ENCODE measurements at places on chromosomes 6 and 20.

DNA sequence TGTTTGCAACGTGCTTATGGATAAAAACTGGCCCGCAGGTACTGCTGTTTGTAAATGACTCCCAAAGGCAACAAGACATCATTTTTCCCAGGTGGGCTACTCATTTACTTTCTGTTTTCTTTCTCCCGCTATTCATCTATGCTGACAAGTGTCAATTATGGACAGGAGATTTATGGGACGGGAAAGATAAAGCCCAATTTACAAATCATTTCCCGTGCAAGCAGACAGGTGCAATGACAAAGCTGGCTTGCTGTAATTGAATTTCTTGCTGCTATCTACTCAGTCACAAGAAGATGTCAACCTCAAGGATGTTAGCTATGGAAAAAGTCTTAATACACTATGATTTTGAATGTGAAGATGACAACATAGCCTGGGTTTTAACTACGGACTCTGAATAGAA is 125.5 kb downstream of the EPHA7 start:
- DNase-seq: no peak

DNA sequence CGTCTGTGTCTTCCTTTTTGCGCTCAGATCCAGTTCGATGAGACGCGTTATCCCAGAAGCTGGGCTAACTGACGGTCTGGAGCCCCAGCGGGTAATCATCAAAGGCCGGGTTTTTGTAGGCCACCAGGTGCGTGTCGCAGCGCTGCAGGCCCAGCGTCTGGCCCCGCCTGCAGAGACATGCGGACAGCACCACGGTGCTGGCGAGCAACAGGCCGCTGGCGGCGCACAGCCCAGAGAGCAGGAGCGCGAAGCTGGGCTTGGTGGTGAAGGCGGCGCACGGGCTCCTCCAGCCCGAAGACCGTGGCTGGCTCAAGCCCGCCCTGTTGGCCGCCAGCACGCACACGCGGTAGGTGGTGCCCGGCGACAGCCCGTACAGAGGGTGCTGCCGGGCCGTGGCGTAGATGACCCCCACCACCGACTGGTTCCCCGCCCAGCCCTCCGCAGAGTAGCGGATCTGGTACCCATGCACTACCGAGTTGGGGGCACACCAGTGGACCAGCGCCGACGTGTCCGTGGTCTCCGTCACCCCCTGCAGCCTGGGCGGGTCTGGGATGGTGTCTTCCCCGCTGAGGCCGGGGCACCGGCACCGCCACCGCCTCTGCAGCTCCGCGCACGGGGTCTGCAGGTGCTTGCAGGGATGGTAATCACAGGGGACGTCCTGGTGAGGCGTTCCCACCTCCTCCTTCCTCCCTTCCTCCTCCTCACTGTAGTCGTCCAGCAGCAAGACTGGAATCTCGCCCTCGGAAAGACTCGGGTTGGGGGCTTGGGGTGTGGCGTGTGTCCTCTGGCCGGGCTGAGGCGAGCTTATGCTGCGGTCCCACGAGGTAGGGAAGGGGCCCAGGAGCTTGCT is 12.7 kb downstream of the LRRN4 start:
- no peak for DNase-seq

GRCh38 chr6:26022132-26022472 is 59.5 kb downstream of the TRIM38 start:
- no peak for DNase-seq

DNA sequence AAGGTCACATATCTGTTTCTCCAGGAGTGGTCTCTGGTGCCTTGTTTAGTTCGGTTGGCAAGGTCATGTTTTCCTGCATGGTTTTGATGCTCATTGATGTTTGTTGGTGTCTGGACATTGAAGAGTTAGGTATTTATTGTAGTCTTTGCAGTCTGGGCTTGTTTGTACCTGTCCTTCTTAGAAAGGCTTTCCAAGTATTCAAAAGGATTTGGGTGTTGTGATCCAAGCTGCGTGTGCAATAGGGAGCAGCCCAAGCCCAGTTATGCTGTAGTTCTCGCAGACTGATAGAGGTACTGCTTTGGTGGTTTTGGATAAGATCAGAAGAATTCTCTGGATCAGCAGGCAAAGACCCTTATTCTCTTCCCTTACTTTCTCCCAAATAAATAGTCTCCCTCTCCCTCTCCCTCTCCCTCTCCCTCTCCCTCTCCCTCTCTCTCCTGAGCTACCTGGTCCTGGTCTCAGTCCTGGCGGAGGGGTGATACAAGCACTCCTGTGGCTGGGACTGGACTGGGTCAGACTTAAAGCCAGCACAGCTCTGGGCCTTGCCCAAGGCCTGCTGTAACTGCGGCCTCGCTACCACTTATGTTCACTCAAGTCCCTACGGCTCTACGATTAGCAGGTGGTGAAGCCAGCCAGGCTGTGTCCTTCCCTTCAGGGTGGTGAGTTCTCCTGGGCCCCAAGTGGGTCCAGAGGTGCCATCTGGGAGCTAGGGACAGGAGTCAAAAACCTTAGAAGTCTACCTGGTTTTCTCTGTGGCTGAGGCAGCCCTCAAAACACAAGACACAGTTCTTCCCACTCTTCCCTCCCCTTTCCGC is 27.3 kb upstream of the GRM4 start:
- DNase-seq: peak; percentile 51

DNA sequence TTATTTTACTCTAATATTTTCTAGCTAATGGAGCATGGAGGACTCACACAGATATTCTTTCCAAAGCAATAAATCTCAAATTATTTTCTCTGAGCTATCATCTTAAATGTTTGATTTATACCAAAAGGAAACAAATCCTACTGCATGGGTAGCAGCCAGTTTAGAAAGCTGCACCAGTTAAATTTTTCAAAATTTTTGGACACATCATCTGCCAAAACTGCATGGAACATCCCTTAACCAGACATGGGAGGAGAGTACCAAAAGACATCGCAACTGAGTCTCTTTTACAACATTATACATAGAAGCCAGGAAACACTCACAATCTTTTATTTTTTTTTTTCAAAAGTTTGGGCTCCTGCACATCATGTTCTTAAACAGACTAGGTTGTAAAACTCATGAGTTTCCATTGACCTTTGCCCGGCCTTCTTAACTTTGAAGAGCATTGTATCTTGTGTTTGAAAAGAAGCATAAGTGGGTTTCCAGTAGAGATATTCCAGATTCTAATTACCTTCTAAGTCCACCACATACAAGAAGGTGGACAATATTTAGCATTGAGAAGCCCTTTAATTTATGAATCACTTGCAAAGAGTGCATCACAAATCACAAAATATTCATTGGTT is 87.7 kb upstream of the HMGCLL1 start:
- DNase-seq: no peak

GRCh38 chr20:50651676-50652075 is 39.7 kb downstream of the RIPOR3 start:
- DNase-seq: no peak

DNA sequence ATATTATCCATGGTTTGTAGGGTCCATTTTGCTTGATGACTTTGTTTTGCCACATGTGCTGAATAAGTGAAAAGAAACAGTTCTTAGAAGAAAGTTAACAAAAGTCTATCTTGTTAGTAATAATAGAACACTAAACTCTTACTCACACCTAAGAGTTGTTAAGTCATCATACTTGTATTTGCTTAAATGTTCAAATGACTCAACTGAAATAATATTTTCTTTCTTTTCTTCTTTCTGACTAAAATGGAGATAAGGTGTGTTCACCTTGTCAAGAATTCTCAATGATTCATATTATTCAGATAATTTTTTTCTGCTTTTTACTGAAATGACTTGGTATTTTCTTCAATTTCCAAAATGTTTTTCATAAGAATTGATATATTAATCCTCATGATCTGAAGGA is 327.2 kb downstream of the HTR1B start:
- DNase-seq: no peak

GRCh38 chr6:90434094-90434493 is 137.5 kb upstream of the BACH2 start:
- no peak for DNase-seq

- no peak for DNase-seq
Observed at GRCh38 chr20:50066161-50066834, 46.7 kb downstream of the UBE2V1 start.

DNA sequence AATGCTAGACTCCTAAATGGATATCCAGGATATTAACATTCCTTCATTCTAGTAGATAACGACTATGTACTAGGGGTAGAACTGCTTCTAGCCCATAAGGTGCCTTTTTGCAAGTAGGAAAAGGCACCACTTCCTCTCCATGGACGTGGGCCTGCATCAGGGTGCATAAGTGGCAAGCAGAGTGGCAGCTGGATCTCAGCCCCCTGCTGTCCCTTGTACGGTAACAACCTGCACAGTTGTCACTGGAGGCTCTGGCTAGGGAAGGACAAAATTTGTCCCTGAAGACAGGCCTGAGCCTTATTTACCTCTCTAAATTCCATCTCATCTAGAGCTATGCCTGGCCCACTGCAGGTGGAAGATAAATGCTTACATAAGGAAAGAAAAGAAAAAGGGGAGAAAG is 42.5 kb upstream of the SAYSD1 start:
- DNase-seq: no peak

GRCh38 chr6:85470023-85470410 is 20.1 kb downstream of the NT5E start:
- no peak for DNase-seq

GRCh38 chr20:9241232-9241692 is 172.4 kb downstream of the PLCB4 start:
- no peak for DNase-seq

- DNase-seq: no peak
Observed at GRCh38 chr6:43283905-43284304, 14.2 kb upstream of the SLC22A7 start.

- DNase-seq: no peak
Observed at GRCh38 chr6:23633996-23634395, 492.0 kb upstream of the NRSN1 start.

DNA sequence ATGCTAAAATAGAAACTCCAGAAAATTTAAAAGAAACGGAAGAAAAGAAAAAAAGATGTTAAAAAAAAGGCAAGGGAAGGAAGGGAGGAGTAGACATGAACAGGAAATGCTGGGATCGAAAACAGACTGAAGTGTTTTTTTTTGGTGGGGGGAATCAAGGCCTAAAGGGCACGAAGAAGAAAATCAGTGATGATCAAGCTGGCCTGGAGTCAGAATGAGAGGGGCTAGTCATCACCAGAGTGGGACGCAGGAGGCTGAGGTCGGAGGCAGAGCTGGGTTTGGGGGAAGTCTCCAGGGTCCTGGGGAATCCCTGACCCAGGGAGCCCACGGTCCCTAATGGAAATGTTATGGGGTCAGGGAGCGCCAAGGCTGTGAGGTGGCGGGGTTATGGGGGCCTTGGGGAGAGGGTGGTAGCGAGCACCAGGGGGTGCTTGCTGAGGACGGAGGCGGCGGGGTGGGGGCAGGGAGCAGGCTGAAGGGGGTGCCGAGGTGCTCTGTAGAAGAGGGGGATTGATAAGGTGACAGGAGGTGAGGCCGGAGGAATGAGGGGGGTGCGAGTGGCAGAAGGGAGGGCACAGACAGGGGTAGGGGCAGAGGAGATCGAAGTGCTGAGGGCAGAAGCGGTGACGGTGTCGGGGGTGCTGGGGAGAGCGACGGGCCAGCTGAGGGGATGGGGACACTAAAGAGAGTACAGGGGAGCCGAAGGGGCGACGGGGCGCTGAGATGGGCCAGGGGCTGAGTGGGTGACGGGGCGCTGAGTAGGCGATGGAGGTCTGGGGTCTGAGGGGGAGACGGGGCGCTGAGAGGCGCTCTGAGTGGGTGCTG is 684 bp downstream of the ZNFX1 start:
- DNase-seq: peak; percentile 80

GRCh38 chr6:38459291-38459690 is 180.4 kb downstream of the BTBD9 start:
- DNase-seq: no peak

GRCh38 chr6:149563928-149564325 is 2.2 kb upstream of the GINM1 start:
- DNase-seq: no peak

DNA sequence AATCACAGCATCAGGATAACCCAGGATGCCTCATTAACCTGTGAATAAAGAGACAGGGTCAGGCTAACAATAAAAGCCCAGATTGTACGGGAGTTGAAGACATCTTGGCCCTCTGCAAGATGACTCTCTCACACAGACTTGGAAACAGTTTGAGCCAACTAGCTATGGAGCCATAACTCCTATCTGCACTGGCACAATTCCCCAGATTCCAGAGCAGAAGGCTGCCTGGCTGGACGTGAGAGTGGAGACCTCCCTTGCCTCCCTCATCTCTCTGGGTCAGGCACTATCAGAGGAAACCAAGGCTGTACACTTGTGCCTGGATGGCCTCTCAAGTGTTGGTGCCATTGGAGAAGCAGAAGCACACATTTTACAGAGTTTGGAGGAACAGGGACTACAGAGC is 312.6 kb downstream of the THBS2 start:
- no peak for DNase-seq

- DNase-seq: no peak
Observed at GRCh38 chr6:138594758-138595140, 95.5 kb upstream of the NHSL1 start.

DNA sequence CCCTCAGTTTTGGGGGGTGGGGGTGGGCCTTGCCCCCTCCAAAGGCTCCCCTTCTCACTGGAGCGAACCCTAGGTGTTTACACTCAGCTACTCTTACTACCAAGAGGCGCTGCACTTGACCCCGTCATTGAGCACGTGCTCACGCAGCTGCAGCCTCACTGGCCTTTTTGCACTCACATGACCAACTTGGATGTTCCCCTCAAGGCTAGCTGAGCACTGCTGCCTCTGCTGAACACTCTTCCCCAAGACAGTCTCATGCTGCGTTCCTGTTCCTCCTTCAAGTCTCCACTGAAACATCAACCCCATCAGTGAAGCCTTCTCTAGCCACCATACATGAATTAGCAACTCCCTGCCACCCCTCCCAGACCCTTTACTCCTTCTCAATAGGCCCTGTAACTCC is 4.0 kb downstream of the SOD2 start:
- no peak for DNase-seq
